ENCODE measurements at places on chromosomes 6 and 20. TPM values are rescaled to one million over a fixed set of nuclear protein-coding genes. Genes with fewer than 3 reads are reported as not detected.

The OPRL1 gene
- 2.9 TPM for total RNA-seq

The RAMACL gene
- total RNA-seq, result 1.1 TPM

The RIPPLY2 gene
- not detected for total RNA-seq

DNA sequence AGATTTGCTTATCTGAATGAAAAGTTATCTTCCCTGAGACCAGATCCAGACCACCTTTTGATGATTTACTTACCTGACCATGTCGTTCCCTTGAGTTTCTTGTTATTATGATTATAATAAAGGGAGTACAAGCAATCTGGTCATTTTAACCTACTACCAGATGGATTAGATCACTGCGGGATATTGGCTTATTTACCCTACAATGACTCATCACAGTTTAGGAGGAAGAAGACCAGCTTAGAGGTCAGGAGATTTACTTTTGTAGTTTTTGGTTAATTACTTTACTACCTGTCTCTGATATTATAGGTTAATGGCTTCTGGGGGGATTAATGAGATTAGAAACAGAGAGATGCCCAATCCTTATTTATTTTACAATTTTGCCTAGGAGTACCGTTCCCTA, 10.7 kb downstream of the PKIB start:
- H3K36me3 ChIP-seq, result no peaks in the 10 kb centered on the region
- no peak overlapping the region for H3K27ac ChIP-seq
- H3K4me1 ChIP-seq, result no peaks in the 10 kb centered on the region
- no peaks in the 10 kb centered on the region for H3K27me3 ChIP-seq
- H3K4me3 ChIP-seq, result no peak overlapping the region

The NCOA5 gene
- 41.0 TPM for total RNA-seq

DNA sequence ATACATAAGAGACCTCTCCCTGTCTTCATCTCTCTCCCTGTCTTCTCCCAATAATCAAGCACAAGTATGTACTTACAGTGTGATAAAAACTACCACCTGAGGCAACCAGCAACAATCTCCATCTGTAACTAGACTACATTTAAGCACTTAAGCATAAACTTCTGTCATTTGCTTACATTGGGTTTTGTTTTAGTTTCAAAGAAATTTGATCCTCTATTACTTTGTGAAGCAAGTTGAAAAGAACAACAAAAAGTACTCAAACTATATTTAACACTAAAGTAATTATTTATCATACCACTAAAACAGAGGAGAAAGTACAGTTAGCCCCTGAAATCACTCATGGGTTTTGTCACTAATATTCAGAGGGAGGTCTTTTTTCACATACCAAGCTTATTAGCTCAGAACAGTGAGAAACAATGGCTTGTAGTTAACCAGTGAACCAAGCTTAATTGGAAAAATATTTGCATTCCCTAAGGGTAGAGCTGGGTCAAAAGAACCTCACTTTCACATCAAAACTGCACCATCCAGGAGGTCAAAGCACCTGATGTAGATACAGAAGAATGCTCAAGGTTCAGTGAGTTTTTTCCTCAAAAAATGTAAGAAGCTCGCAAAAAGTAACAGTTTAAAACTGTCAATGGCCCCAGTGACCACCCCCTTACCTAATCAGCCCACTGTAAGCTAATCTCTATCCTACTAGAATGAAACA, 34.1 kb downstream of the DCDC2 start:
- H3K27me3 ChIP-seq, result no peaks in the 10 kb centered on the region
- H3K4me3 ChIP-seq, result no peak overlapping the region
- no peaks in the 10 kb centered on the region for H3K4me1 ChIP-seq
- H3K36me3 ChIP-seq, result no peaks in the 10 kb centered on the region

DNA sequence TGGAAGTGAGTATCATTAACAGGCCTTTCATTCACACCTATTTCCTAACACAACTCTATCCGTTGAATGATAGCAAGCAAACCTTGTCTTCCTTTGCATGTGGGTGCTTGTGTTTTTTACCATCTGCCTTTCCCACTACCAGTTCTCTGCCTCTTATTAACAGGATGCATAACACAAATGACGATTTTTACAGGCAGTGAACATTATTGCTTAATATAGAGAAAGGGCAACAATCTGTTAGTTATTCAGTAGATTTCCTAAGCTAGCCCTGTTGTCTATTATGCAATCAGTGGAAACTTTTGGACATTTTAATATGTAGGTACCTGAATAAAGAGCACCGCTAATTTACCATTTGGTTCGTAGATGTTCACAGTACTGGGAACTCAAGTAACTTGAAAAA, 348.8 kb upstream of the PLCB4 start:
- H3K27ac ChIP-seq, result no peak overlapping the region
- DNase-seq, result no peak
- H3K27me3 ChIP-seq, result no peaks in the 10 kb centered on the region
- H3K4me1 ChIP-seq, result no peaks in the 10 kb centered on the region

The HTR1E gene
- not detected for total RNA-seq

DNA sequence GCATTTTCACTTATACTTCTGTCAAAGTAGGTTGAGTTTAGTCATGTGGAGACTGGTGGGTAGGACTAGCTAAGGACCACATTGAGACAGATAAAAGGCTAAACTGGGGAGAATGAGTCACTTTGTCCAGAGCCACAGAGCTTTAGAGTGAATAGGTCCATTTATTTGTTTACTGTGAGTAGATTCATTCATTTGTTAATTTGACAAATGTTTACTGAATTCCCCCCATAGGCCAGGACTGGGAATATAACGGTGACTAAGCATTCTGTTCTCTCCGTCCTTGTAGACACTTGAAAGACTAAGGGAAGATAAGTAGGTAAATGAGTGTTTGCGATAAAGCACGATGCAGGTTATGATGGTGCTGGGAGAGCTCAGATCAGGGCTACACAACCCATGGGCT, 699.7 kb upstream of the ID4 start:
- H3K4me1 ChIP-seq, result no peaks in the 10 kb centered on the region
- H3K36me3 ChIP-seq, result no peaks in the 10 kb centered on the region
- no peaks in the 10 kb centered on the region for H3K27me3 ChIP-seq
- H3K27ac ChIP-seq, result no peak overlapping the region

GRCh38 chr6:106152952-106153351, 66.8 kb downstream of the PRDM1 start:
- H3K27me3 ChIP-seq, result no peaks in the 10 kb centered on the region
- no peaks in the 10 kb centered on the region for H3K36me3 ChIP-seq
- DNase-seq, result no peak
- H3K27ac ChIP-seq, result no peak overlapping the region
- H3K4me3 ChIP-seq, result no peak overlapping the region

- no peaks in the 10 kb centered on the region for H3K4me1 ChIP-seq
- no peak overlapping the region for H3K4me3 ChIP-seq
- H3K27me3 ChIP-seq, result no peaks in the 10 kb centered on the region
- no peak overlapping the region for H3K27ac ChIP-seq
Measured at GRCh38 chr6:140105857-140106256, 731.4 kb upstream of the CITED2 start.

- no peak for DNase-seq
- peak overlapping the region; percentile 92 for H3K27ac ChIP-seq
- H3K4me3 ChIP-seq, result peak overlapping the region; percentile 85
- H3K4me1 ChIP-seq, result no peaks in the 10 kb centered on the region
Measured at GRCh38 chr20:25697132-25697446, 436 bp upstream of the ZNF337 start.

DNA sequence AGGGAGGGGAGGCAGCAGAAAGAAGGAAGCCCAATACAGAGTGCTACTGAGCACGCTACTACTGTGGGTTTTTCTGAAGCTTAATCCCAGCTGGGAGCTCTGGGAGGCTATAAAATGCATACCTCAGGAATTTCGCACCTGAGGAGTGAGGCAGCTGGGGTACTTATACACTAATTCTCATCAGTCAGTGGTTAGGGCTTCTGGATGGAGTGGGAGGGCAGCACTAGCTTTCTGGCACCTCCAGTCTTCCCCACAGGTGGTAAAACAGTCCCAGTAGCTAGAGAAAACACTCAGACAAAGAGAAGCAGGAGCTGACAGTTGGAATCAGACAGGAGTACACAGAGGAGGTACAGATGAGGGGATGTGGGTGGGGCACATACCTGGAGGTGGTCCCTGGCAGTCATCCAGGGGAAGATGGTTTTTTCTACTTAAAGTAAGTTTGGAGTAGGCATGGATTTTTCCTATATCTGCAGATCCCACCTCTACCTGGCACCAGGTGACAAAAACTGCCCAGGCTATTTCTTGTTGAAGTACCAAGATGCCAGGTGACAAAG, 37.8 kb downstream of the CPXM1 start:
- H3K27ac ChIP-seq, result no peak overlapping the region
- peaks cover 6% of the 10 kb centered on the region for H3K4me1 ChIP-seq
- H3K36me3 ChIP-seq, result no peaks in the 10 kb centered on the region
- no peaks in the 10 kb centered on the region for H3K27me3 ChIP-seq
- no peak overlapping the region for H3K4me3 ChIP-seq

The CARMIL1 gene
- 12.9 TPM for total RNA-seq

The PKIG gene
- total RNA-seq, result 81.1 TPM

The TAF11 gene
- total RNA-seq, result 14.8 TPM

GRCh38 chr6:141484711-141485110, 648.0 kb upstream of the GJE1 start:
- no peak overlapping the region for H3K27ac ChIP-seq
- H3K36me3 ChIP-seq, result no peaks in the 10 kb centered on the region
- H3K4me3 ChIP-seq, result no peak overlapping the region
- H3K27me3 ChIP-seq, result no peaks in the 10 kb centered on the region

GRCh38 chr6:84467296-84467695, 239.9 kb upstream of the CEP162 start:
- no peak overlapping the region for H3K4me3 ChIP-seq
- H3K4me1 ChIP-seq, result no peaks in the 10 kb centered on the region
- no peak for DNase-seq
- H3K27ac ChIP-seq, result no peak overlapping the region
- no peaks in the 10 kb centered on the region for H3K36me3 ChIP-seq

The SMOC2 gene
- 17.8 TPM for total RNA-seq

The SAMD10 gene
- 14.7 TPM for total RNA-seq

DNA sequence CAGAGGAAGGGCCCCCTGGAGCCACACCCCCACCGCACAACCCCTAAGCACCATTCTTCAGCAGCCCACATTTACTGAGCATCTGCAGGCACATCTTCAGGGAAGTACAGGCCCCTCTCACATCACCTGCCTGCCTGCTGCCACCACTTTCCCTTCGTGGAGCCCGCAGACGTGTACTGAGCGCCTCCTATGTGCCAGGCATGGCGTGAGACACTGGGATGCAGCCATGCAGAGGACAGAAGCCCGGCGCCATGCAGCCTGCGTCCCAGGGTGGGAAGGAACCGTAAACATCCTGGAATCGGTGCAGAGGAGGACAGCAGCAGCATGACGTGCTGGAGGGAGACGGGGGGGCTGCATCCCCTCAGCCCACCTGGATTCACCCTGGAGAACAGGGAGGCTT, 78.1 kb downstream of the GRM4 start:
- no peaks in the 10 kb centered on the region for H3K36me3 ChIP-seq
- no peak overlapping the region for H3K4me3 ChIP-seq
- no peaks in the 10 kb centered on the region for H3K27me3 ChIP-seq
- no peak overlapping the region for H3K27ac ChIP-seq
- no peak for DNase-seq

The C6orf52 gene
- total RNA-seq, result 3.3 TPM

DNA sequence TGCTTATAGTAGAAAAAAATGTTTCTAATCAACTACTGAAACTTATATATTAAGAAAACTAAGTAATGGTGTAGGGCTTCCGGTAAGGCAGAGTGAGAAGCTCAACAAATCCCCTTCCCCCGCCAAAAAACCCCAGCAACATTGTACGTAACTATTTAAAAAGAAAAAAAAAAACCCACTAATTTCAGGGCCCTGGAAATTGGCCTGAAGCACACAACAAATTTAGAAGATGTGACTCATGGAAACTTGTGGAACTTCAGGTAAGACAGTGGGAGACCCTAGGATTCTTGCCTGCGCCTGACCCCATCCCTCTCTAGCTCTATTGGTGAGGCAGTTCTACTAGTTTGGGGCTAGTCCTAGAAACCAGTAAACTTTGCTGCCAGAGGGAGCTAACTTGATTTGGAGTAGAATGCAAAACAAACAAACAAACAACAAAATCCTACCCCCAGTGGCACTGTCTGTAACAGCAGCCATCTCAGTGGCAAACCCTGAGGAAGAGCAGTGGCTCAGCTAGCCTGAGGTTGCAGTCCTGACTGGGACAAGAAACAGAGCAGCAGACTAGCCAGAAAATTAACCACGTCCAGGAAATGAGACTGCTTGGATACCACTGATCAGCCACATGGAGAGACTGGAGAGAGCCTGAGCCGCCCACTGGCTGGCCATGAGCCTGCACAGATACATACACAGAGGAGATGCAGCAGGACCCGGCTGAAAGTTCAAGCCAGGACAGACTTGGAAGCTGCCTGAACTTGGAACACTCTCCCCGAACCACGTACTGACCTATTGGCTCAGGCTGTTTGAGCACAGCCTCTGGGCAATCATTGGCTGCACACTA, 135.1 kb downstream of the TBXT start:
- no peaks in the 10 kb centered on the region for H3K27me3 ChIP-seq
- DNase-seq, result no peak
- H3K36me3 ChIP-seq, result no peaks in the 10 kb centered on the region
- no peak overlapping the region for H3K27ac ChIP-seq

GRCh38 chr20:1264727-1265126, 1.4 kb upstream of the SNPH start:
- no peaks in the 10 kb centered on the region for H3K4me1 ChIP-seq
- no peaks in the 10 kb centered on the region for H3K36me3 ChIP-seq
- H3K27ac ChIP-seq, result no peak overlapping the region
- H3K27me3 ChIP-seq, result no peaks in the 10 kb centered on the region
- H3K4me3 ChIP-seq, result no peak overlapping the region

DNA sequence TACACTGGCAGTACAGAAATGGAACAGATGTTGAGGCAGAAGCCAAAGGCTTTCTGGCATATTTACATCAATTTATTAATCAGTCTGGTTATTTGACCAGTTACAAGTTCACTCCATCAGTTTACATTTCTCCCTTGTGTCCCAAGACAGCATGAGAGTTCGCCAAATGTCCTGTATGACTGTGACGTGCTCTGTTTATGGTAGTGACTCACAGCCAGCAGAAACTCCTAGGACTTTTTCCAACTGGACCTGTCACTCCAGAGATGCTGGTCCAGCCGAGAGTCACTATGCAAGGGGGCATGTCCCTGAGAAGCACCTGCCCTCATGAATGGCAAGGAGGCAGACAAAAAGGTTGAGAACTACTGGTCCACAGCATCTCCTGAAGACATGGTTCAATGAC, 160.0 kb downstream of the LRFN2 start:
- peak; percentile 31 for DNase-seq
- H3K4me3 ChIP-seq, result no peak overlapping the region
- no peaks in the 10 kb centered on the region for H3K4me1 ChIP-seq

Measured in prostate gland (tissue), 2 donors.